Skin of body (tissue), 3 donors: ENCODE measurements at places on chromosomes 2 and 18.

- DNase-seq = no peak
These were observed 427 bp downstream of the RBKS start for GRCh38 chr2:27889774-27890145.

DNA sequence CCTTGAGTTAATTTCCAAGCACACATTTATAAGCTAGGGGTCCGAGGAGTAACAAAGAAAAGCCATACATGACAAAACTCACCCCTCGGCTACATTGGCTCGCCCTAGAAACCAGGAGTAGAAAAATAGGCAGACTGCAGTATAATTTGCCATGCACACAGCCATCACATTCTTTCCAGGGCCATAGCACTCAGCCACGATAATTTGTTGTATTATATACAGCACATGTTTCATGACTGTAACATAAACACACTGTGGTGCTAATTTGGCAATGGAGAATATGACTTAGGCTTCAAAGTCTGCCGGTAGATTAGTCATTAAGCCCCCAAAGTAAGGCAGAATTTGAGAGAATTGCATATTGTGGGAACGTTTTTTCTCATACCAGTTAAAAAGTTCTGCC is 254.9 kb downstream of the ZNF521 start:
- DNase-seq = no peak

- DNase-seq = no peak
These were observed 167.4 kb upstream of the RAB6C start for GRCh38 chr2:129812071-129812470.

DNA sequence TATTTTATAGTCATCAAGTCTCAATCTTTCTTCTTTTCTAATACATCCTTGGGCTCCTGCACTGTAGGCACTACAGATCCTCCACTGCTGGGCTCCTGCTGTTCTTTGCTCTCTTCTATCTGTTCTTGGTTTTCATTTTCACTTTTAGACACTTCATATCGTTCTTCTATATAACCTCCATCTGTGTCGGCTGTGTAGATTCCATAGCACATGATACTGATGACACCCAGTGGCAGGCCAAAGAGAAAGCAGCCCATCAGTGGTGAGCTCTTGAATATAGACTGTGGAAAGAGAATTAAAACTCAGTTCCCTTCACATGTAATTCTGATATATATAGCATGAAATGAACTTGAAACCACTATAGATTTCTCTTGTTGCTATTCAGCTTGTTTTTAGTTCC is 38.0 kb downstream of the TMX3 start:
- DNase-seq = no peak

GRCh38 chr2:237022533-237022932 is 63.2 kb upstream of the COPS8 start:
- DNase-seq = no peak

GRCh38 chr2:76120176-76120575 is 409.5 kb upstream of the GCFC2 start:
- no peak for DNase-seq
